Stimulated activated CD4-positive, alpha-beta T cell treated with anti-CD3 and anti-CD28 coated beads, TNF-alpha, amount 100 ng/mL, for 1 hour (primary cell): ENCODE measurements at places on chromosomes 7 and 10.

DNA sequence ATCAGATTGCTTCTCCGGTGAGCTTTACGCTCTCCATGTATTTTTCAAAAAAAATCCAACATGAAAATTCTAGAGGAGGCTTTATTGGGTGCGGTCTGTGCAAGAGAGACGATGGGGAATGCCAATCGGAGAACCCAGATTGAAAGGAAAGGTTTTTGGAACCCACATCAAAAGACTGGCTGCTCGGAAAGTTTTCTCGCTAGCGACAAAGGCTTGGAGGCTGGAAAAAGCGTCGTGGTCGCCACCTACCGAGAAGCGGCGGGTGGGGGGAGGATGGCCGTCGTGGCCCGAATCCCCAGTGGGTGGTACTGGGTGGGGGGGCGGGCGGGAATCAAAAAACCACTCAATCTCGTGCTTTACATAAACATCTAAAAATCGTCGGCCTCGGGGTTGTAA lies 1.1 kb upstream of the GTF2I start:
- DNase-seq = no peak

DNA sequence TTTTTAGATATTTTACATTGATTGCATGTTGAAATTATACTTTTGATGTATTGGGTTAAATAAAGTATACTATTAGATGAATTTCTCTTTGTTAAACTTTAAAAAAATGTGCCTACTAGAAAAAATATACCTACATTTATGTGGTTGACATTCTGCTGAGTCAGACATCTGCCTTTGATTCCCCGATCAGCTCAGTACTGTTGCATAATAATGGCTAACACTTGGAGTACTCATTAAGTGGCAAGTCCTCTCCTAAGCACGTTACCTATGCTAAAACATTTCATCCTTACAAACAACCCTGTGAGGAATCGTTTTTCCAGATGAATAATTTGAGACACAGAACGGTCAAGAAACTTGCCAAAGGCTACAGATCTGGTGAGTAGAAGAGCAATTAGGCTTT lies 14.0 kb upstream of the SEM1 start:
- no peak for DNase-seq

- no peak for DNase-seq
Measured at GRCh38 chr10:113326160-113327111, 226.4 kb upstream of the HABP2 start.

- no peak for DNase-seq
Measured at GRCh38 chr10:103839519-103839871, 15.9 kb downstream of the SH3PXD2A start.

DNA sequence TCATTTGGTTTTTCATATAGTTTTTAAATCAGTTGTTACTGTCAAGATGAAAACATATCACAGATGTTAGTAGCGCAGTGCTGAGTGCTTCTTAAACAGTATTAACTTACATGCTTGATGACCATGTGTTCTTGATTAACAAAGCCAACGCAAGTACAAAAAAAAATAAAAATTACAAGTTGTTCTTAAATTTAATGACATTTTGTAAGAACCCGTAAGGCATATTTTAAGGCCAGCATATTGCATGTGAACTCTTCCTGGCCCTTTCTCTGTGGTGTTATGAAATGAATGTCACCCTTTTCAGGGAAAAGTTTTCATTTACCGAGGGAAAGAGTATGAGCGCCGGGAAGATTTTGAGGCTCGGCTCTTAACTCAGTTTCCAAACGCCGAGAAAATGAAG lies 140.4 kb upstream of the NPS start:
- no peak for DNase-seq

- no peak for DNase-seq
Measured at GRCh38 chr7:156802214-156802613, 90.8 kb downstream of the LMBR1 start.

- DNase-seq = no peak
Measured at GRCh38 chr7:34247468-34247867, 342.1 kb downstream of the BMPER start.

- no peak for DNase-seq
Measured at GRCh38 chr7:71521506-71521905, 389.6 kb downstream of the GALNT17 start.

DNA sequence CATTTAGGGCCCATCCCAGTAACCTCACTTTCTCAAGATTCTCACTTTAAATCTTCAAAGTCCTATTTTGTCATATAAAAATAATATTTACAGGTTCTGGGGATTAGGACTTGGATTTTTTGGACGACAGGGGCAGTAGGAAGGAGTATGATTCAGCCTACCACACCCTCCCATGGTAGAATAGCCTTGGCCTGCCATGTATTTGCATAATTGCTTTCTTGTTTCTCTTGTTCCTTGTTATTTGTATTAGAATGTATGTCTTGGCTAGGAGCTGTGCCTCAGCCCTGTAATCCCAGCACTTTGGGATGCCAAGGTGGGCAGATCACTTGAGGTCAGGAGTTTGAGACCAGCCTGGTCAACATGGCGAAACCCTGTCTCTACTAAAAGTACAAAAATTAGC lies 92.5 kb downstream of the ELAPOR2 start:
- DNase-seq = no peak

- no peak for DNase-seq
Measured at GRCh38 chr7:30062587-30062986, 34.4 kb downstream of the PLEKHA8 start.

GRCh38 chr7:142568435-142569097 lies 180.7 kb upstream of the PRSS1 start:
- no peak for DNase-seq

- no peak for DNase-seq
Measured at GRCh38 chr10:130188195-130189175, 52.3 kb downstream of the GLRX3 start.

- no peak for DNase-seq
Measured at GRCh38 chr10:120184547-120185337, 272.3 kb upstream of the PLPP4 start.

- DNase-seq = no peak
Measured at GRCh38 chr10:104406715-104407650, 53.4 kb downstream of the CFAP58 start.

DNA sequence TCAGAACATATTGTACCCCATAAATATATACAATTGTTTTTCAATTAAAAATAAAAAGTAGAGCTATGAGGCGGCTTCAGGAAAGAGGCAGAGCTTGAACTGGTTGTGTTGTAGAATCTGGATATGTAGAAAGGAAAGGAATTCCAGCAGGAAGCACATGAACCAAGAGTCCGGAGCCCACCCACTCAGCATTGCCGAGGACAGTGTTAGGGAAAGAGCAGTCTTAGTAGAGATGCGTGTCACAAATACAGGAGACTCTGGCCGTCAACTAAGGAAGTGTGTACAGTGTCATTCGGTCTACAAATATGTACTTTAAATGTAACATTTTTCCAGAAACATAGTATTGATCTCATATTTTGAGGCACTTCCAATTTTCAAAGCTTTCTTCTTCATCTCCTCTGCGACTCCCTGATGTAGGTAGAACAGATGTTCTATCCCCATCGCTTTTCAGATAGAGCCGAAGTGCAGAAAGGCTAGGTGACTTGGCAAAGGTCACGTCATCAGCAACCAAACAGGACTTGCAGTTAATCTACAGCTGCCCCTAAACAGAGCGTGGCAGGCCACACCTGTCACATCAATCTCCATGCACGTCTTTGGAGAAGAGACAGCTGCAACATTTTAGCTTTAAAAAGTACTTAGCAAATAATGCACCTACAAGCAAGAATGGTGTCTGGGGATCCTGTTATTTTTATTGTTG lies 25.3 kb upstream of the GJD4 start:
- DNase-seq = no peak

GRCh38 chr7:158016180-158017097 lies 571.2 kb downstream of the PTPRN2 start:
- DNase-seq = no peak

- DNase-seq = no peak
Measured at GRCh38 chr7:101728128-101728527, 89.3 kb upstream of the CUX1 start.

GRCh38 chr7:12596225-12596790 lies 25.8 kb downstream of the SCIN start:
- no peak for DNase-seq

- no peak for DNase-seq
Measured at GRCh38 chr10:11797281-11797680, 25.9 kb upstream of the PROSER2 start.

GRCh38 chr10:71542478-71542877 lies 145.8 kb downstream of the CDH23 start:
- DNase-seq = no peak

DNA sequence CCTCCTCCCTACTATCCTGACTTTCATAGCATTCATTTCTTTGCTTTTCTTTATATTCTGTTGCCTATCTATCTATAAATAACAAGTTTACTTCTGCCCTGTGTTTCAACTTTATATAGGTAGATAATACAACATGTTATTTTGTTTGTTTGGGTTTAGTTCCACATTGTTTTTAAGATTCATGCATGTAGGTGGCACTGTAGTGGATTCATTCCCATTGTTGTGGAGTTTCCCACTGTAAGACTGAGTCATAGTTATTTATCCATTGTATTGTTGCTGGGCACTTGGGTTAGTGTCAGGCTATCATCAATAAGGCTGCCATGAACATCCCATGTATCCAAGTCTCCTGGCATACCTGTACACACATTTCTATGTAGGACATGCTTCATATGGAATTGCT lies 127.7 kb downstream of the ARHGAP22 start:
- no peak for DNase-seq

DNA sequence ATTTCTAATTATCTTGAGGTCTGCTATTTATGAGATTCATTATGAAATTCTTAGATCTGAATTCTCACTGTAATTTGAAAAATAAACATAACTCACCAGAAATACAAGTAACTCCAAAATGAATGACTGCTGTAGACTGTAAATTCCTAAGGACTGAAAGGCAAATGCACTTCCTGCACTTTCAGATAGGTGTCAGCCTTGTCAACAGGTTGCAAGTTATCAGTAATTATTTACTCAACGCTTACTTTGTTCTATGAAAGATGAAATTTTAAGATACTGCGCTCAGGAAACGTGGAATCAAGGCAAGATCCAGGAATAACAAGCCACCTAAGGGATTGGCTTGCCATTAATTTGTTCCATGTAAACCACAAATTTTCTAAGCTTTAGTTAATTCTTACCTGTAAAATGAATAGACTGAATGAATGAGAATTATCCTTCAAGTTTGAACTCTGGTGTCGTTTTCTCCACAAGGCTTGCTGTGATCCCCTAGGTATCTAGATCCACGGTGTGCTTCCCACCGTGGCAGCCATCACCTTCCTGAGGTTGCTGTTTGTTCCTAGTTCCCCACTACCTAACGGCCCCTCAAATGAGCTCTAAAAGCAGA lies 12.6 kb downstream of the DHX32 start:
- DNase-seq = no peak

- no peak for DNase-seq
Measured at GRCh38 chr7:2012981-2013380, 219.8 kb downstream of the MAD1L1 start.
